ENCODE measurements at places on chromosomes 5 and 9. TPM values are rescaled to one million over a fixed set of nuclear protein-coding genes. Genes with fewer than 3 reads are reported as not detected.

DNA sequence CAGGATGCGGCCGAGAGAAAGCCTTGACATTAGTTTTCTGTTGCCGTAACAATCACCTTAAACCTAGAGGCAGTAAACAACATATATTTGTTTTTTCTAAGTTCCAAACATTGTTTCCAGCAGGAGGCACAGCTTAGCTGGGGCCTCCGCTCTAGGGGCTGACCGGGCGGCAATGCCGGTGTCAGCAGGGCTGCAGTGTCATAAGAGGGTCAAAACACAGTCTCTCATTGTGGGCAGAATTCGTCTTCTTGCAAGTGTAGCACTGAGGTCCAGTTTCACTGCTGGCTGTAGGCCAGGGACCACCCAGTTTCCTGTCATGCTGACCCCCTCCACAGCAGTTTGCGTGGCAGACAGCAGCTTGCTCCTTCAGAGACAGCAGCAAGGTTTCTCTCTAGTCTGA, 186.2 kb downstream of the PJA2 start:
- DNase-seq, result no peak

- no peak for DNase-seq
Measured at GRCh38 chr5:104533498-104533897, 970.9 kb upstream of the NUDT12 start.

- DNase-seq, result no peak
Measured at GRCh38 chr5:131214609-131215227, 44.0 kb downstream of the LYRM7 start.

Gene EIF4EBP3
- 0.96 TPM for polyA plus RNA-seq

DNA sequence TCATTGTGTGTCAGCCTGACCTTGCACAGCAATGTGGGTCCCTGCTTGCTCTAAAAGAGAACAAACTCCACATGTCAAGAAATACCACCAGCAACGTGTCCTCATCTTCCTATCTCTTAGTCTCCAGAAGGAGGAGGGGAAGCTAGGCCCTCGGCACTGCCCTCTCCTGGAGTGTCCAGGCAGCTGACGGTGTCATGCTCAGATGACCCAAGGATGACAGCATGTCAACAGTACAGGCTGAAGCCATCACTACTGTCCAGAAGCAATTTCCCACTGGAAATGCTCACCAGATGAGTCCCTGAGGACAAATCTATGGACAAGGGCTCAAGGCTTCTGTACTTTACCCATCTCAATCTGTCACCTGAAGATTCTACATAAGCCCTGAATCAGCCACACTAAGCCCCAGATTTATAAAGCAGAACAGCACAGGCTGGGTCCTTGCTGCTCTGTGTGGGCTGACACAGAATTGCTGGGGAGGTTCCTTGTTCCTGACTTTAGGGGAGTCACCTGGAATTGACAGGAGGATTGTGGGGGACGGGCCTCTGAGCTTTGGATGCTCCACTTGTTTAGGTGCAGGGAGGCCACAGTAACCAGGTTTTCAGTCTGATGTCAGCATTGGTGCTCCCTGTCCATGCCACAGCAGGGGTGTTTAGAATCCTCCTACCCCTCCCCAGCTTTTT, 210.2 kb downstream of the DAB2IP start:
- peak; percentile 61 for DNase-seq

GRCh38 chr9:107989544-107989943, 500.0 kb upstream of the KLF4 start:
- DNase-seq, result no peak

Gene HAPLN1
- polyA plus RNA-seq, result not detected

Gene BNC2
- 6.2 TPM for polyA plus RNA-seq

- DNase-seq, result no peak
Measured at GRCh38 chr5:94941122-94941755, 322.8 kb downstream of the SLF1 start.

Gene CDC20B
- not detected for polyA plus RNA-seq

- no peak for DNase-seq
Measured at GRCh38 chr5:67809589-67809988, 406.0 kb upstream of the PIK3R1 start.

- DNase-seq, result no peak
Measured at GRCh38 chr5:63727583-63727982, 234.7 kb downstream of the HTR1A start.

DNA sequence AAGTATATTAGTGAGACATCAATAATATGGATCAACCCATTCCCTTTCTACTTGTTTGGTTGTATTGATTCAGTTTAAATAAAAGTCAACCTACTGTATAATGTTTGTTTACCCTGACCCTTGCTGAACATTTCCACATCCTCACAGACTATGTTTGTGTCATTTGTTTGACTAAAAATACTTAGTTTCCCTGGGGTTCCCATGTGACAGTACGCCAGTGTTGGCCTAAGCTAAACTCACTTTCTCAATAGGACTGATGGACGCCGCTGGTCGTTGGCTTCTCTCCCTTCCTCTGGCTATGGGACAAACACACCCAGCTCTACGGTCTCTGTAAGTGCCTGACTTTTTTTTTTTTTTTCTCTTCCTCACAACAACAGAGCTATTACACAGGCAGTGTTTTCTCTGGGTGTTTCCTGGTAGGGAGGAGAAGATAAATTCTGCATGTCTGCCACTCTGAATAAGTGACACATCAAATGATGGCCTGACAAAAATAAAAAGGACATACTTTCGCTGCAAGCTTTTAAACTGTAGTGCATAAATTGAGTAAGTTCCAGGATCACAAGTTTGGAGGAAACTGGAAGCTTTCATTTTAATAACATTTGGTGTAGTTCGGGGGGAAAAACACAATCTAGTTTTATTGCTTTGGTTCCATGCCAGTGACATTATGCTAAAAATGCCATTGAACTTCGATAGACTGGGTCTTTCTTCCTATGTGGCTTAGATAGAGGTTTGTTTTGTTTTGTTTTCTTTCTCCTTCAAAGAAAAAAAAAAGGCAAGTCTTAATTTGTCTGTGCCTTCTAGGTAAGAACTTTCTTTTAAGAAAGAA, 101.0 kb downstream of the CD180 start:
- DNase-seq, result peak; percentile 50

Gene RGMB
- 5.6 TPM for polyA plus RNA-seq

Gene FIBCD1
- 5.0 TPM for polyA plus RNA-seq

Gene HRH2
- polyA plus RNA-seq, result 0.58 TPM

Gene TMEM250
- 31.4 TPM for polyA plus RNA-seq

Gene LTC4S
- polyA plus RNA-seq, result not detected

Gene TAF1L
- polyA plus RNA-seq, result not detected

DNA sequence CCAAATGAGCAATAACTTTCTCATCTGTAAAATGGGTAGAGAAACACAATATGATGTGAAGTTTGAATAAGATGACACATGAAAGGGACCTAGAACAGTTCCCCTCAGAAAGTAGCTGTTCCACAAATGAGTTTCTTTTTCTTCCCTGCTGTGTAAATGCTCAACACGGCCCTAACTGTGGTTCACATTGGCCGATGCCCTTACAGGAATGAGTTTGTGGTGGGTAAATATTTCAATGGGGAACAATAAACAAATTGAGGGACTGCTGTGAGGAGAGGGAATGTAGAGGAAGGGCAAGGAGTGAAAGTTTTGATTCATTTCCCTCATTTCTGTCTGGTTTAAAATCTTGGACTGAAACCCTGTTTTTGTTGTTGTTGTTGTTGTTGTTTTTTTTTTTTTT, 12.8 kb downstream of the C6 start:
- DNase-seq, result no peak

Data from A549 (cell line).